ENCODE measurements at places on chromosomes 3 and 15.

GRCh38 chr15:95134431-95135110 is 903.2 kb downstream of the MCTP2 start:
- DNase-seq, result no peak

DNA sequence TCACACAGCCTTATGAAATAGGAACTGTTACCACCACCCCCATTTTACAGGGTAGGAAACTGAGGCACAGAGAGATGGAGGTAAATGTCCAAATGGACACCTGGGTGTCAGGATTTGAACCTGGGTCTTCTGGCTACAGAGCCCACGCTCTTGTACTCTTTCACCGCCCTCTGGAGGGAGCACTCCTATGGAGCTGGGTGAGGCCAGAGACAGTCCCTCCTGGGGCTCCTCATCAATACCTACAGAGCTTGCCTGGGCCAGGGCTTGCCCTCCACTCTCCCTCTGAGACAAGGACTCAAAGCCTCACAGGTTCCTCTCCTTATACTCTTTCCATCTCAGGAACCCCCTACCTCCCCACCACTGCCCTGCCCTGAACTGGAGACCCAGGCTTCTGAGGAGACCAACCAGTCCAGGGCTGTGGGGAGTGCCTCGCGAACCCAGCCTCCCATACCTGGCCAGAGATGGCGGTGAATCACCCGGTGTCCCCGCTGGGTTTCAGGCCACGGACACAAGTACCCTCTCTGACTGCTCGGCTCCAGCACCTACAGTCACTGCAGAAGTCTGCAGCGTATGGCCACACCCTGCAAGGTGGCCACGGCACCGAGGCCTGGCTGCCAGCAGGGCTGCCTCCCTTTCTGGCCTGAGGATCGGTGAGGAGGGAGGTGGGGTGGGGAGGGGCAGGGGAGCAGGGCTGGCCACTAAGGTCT is 22.1 kb upstream of the ATP2B2 start:
- no peak for DNase-seq

DNA sequence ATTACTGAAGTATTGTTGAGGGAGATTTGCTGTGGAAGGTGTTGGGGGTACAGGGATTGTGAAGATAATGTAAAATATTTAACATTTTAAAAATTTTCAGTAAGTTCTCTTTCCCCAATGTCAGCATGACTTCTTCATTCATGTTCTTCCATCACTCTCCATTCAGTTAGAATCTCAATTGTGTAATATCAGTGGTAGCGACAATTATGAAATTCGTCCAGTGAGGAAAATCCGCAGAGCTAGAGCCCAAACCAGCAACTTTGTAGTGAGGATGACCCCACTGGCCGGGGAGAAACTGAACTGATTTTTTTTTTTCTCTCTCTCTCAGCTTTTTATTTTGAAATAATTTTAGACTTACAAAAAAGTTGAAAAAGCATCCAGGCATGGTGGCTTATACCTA is 171.7 kb downstream of the PGPEP1L start:
- DNase-seq, result no peak

GRCh38 chr3:32862247-32862935 is 44.6 kb downstream of the TRIM71 start:
- DNase-seq, result no peak

DNA sequence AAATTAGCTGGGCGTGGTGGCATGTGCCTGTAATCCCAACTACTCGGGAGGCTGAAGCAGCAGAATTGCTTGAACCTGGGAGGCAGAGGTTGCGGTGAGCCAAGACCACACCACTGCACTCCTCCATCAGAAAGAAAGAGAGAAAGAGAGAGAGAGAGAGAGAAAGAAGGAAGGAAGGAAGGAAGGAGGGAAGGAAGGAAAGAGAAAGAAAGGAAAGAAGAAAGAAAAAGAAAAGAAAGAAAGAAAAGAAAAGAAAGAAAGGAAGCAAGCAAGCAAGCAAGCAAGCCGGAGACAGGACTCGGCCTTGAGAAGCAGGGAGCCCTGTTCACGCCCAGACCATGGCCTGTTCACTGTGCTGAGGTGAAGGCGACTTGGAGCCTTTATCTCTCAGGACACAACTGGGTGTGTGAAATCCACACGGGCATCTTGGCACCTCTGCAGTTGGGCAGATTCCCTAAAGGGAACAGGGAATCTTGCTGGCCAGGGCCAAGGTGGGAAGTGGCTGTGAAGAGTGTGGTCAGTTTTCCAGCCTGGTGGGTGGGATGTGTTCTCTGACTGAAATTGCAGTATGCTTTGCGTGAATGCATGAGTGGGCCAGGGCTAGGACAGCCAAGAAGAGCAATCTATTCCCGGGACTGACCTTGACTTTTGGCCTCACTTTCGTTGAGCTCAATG is 90.3 kb downstream of the CORO2B start:
- DNase-seq, result no peak
